Left lobe of liver (tissue), 2 donors: ENCODE measurements at places on chromosomes 6 and 20.
A peak's percentile ranks its signal among the peaks of the same experiment; 100 is the strongest.

DNA sequence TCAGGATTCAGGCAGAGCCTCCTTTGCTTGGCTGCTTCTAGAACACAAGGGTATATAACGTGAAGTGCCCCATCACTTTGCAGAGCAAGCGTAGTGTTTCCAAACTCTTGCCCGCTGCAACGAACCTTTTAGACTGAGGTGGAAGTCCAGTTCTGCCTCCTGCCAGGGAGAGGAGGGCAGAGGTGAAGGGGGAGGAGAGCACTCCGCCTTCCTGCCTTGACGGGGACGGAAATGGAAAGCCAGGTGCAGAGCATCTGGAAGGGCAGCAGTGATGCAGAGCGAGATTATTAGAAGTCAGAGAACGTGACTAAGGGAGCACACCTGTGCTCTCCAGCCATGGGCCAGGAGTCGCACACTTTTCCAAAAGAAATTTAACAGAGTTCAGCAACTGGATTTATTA is 63.4 kb downstream of the RREB1 start:
- DNase-seq: peak; percentile 93

DNA sequence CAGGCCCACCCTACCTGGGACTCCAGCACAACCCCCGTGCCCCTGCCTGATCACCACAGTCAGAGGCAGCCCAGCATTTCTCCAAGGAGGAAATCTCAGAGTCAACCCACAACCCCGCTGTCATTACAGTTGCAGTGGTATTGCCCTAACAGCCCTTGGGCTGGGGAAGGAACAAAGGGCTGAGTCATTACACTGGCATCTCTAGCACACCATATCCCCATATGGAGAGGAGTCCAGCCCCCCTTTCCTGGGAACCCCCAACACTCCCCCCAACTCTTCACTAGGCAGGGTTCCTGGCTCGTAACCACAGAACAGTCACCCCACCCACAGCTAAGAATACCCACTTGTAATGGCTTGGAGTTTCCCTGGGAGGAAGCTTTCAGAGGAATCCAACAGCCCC is 149.4 kb upstream of the OGFRL1 start:
- DNase-seq: no peak

- DNase-seq: no peak
These were observed 458.9 kb downstream of the HACE1 start for GRCh38 chr6:104400844-104401243.

DNA sequence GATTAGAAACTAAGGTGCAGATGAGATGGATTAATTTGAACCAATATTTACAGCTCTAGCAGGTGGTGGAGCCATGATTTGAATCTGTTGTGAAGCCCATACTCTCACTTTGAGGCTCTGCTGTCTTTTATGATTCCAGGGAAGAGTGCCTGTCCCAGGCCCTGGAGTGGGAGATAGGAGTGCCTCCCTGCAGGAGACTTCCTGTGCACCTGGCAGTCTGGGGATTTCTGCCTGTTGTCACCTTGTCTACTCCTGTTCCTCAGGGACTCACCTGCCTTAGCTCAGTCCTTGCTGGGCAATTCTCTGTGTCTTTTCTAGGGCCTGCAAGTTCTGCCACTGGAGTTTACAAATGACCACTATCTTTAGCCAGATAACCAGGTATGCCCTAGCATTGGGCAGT is 46.3 kb downstream of the SCAND1 start:
- DNase-seq: no peak

GRCh38 chr6:25447570-25447929 is 168.4 kb downstream of the CARMIL1 start:
- no peak for DNase-seq

GRCh38 chr6:33641144-33641543 is 20.0 kb downstream of the ITPR3 start:
- DNase-seq: no peak
